ENCODE measurements at places on chromosomes 12 and 14.

DNA sequence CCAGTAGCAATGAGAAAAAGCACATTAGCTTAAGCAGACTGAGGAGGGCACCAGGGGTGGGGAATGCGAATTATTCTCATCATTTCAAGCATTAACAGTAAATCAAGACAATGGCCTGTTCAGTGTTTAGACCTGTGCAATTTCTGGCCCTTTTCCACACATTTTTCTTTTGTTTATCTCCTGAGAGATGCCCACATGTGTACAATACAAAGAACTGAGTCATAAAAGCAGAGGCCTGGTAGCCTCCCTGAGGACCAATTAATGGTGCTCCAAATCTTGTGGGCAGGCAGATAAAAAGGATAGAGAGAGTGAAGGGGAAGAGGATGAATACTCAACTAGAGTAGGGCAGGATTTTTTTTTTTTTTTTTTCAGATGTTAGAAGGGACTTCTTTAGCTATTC is 480.8 kb downstream of the RERGL start:
- DNase-seq = no peak

DNA sequence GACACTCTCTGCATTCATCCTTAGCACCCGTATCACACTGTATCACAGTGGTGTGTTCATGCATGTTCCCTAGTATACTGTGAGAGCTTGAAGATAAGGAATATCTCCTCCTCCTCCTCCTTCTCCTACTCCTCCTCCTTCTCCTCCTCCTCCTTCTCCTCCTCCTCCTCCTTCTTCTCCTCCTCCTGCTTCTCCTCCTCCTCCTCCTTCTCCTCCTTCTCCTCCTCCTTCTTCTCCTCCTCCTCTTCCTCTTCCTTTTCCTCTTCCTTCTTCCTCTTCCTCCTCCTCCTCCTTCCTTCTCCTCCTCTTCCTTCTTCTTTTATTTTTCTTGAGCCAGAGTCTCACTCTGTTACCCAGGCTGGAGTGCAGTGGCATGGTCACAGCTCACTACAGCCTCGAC is 27.1 kb downstream of the DAO start:
- DNase-seq = no peak

DNA sequence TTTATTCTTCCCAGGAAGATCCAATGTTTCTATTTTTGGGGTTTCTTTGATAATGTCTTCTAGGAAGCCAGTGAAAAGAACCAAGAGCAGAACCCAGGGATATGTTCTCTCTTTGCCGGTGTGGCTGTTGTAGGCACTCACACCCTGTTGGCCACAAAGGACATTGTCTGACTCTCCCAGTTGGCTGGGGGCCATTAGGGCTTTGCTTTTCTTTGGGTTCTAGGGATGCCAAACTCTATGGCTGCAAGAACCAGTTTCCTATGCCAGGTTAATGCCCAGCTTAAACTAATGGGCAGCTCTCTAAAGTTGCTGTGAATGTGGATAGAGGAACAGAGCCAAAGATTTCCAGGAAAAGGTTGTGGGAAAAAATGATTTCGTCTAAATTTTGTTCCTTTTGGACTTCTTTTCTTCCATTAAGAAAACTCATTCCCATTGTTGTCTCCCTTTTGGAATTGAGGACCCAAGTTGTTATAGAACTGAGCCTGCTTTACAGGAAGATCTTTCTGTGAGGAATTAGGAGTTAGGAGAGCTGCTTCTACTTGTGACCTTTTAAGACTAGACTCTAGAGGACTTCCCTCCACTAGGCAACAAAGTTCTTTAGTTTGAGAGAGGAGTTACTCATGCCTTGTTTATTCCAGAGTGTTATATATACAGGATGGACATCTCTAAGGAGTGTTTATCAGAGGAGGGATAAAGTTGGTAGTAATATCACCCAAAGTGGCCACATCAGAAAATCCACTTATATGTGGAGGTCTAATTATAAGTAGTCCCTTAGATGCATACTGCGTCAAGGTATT is 13.1 kb downstream of the COPZ1 start:
- no peak for DNase-seq

GRCh38 chr14:49619730-49620129 is 696 bp downstream of the RPL36AL start:
- DNase-seq = no peak

GRCh38 chr12:93153321-93153720 is 224.2 kb upstream of the EEA1 start:
- DNase-seq = no peak

DNA sequence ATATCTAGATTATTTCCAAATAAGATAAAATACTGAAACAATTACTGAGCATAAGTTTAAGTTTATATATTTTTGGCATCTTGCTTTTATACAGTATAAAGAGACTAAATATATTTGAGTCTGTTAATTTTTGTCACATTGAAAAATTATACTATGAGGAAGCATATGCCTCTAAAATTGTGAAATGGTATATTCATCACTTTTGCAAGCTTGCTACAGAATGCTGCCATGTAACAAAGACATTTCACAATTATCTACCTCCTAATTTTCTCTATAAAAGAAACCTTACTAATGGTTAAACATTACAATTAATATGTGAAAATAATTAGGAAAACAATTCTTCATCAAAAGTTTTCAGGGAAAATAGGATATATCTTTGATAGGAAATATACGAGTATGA is 22.7 kb upstream of the MUCL1 start:
- no peak for DNase-seq

DNA sequence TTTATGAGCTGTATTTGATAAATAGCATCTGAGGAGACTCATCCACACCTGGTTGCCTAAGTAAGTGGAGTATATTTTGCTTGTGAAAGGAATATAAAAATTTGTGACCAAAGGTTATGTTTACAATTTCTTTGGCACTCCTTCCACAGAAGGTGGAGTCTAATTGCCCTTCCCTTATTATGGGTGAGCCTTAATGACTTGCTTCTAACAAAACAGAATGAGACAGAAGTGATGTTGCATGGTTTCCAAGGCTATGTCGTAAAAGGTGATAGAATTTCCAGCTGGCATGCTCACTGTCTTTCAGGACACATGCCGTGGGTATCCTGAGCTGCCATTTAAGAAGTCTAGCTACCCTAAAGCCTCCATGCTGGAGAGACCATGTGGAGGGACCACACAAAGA is 116.8 kb upstream of the ABCD2 start:
- no peak for DNase-seq

DNA sequence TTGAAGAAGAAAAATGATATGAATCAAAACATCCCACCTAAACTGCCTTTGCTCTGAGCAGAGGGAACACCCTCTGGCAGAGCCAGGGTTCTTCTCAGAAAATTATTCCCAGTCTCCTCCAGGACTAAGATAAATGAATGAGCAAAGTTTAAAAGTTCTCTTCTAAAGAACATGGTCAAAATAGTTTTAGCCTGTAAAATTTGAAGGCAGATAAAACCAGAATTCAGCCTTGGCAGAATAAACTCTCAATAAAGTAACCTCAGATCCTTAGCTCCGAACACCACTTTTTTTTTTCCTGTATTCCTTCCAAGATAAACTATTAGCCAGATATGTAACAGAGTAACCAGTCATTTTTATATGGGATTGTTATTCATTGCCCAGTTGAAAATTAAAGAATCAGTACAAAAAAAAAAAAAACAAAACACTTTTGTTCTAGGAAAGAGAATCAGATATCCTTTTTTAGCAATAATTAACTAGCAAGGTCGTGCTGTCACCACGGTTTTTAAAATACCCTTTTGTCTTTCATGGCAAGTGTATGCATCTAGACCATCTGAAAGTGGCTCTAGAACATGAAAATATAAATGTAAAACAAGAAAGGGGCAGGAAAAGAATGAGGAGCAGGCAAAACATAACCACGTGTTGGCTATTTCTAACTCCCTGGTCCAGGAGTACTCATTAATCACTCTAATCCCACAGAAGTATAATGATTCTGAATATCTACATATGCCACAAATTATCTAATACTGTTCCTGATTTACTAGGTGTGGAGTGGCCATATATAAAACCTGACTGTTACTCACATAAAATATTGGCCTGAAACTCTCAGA is 60.8 kb downstream of the CAPZA3 start:
- no peak for DNase-seq

- DNase-seq = no peak
Measured at GRCh38 chr14:75562489-75562888, 15.9 kb upstream of the FLVCR2 start.

GRCh38 chr12:19577281-19577530 is 137.9 kb downstream of the AEBP2 start:
- no peak for DNase-seq

GRCh38 chr14:64673748-64674147 is 30.5 kb upstream of the PLEKHG3 start:
- DNase-seq = no peak

DNA sequence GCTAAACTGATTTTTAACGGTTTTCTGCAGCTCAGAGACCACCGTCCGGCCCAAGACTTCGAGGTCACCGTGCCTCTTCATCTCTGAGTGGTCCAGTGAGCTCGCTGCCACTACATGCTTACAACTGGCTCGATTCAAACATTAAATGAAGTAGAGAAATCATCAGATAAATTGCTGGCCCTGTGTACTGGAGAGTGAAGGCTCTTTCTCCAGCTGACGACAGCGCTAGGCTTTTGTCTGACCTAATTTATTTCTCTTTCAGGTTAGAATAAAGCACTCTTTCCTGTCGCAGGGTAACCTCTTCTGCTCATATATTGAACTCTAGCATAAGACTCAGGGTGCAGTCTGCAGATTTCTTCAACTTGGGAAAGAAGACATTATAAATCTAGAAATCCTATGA is 6.4 kb downstream of the BCL11B start:
- DNase-seq = no peak

GRCh38 chr12:132393991-132394949 is 64.9 kb upstream of the GALNT9 start:
- DNase-seq = peak; percentile 6

DNA sequence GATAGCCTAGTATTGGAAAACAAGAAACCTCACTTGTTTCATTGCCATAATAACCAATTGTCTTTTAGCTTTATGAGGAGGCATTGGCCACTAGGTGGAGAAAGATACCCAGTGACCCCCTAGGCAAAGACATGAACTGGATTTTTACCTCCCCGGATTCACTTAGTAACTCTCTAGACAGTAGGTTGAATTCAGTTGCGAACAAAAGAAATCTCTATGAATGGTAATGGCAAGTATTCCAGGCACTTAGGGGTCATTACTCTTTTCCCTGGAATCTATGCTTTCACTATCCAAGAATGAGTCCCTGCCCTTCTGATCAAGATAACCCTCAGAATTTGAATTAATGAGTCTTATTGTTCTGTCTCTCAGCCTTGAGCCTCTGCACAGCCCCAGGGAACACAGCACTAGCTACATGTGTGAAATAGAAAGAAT is 29.5 kb upstream of the RHOJ start:
- DNase-seq = no peak

GRCh38 chr14:70530417-70530816 is 4.4 kb downstream of the ADAM20 start:
- DNase-seq = no peak

DNA sequence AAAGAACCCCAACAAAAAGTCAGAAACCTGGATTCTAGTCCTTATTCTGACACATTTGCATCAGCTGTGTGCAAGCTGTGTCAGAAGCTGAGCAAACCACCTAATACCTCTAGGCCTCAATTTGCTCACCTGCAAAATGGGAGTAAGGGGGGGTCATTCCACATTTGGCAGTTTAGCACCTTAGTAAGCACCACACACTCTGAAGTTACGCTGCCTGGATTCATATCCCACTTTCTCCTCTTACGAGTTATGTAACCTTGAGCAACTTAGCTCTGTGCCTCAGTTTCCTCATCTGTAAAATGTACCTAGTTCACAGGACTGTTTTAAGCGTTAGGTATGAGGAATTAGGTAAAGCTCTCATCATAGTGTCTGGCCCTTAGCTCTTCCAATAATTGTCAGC is 218.9 kb downstream of the PPM1H start:
- no peak for DNase-seq
